ENCODE measurements at places on chromosomes 2 and 18.
A peak's percentile ranks its signal among the peaks of the same experiment; 100 is the strongest.

DNA sequence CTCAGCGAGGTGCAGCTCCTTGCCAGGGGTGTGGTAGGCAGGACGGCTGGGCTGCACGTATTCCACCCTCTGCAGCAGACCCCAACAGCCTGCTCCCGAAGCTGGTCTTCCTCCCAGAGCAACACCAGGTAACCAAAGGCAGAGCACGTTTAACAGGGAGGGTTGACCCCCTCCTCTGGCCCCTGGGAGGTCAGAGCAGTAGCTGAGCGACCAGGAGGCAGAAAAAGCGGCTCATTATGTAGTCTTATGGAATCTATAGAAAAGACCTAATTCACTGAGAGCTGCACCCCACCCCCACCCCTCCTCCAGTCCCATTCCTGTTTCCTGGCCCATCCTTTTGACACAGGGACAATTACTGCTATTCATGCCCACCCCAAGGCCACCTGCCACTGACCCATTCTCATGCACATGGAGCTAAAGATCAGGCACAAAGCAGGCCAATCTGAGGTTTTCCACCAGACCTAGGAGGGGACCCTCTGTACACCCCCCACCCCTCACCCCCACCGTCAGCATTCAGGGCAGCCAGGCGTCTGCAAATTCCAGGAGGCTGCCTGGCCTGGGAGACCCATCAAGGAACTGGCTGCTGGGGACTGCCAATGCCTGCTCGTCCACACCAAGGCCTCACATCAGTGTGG is 60.9 kb upstream of the FZD7 start:
- DNase-seq: no peak

DNA sequence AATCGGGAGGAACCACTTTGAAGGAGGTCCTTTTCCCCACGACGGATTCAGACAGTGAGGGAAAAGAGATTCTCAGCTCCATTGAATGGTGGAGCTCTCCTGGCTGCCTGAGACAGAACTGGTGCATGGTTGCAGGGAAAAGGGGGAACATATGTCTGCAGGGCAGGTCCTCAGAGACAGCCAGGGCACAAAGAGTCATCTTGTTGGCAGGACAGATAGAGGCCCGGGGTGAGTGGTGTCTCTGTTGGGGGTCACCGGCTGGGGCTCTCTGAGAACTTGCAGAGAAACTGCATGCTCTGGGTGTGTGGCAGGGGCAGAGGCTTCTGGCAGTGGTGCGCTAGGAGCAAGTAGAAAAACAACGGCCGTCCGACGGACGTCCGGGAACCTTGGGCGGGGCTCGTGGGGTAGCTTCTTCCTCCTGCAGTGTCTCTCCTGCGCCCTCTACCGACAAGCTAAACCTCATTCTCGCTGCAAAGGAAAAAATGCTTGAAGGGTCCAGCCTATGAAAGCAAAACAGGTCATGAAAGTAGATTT is 94.3 kb downstream of the CDCA7 start:
- peak; percentile 45 for DNase-seq

GRCh38 chr18:75489493-75490190 is 62.1 kb upstream of the SMIM21 start:
- no peak for DNase-seq

DNA sequence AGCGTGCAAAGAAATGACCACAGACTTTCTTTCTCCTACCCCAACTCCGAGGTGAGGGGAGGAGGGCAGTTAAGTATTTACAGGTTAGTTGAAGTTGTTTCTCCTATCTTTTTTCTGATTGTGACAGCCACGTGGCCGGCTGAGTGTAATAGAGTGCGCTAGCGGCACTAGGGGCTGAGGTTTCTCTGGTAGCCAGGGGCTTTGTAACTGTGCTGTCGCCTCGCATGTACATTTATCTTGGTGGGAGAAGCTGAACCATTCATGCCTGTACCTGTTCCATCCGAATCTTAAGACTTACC is 214.1 kb upstream of the STON1 start:
- peak; percentile 29 for DNase-seq

DNA sequence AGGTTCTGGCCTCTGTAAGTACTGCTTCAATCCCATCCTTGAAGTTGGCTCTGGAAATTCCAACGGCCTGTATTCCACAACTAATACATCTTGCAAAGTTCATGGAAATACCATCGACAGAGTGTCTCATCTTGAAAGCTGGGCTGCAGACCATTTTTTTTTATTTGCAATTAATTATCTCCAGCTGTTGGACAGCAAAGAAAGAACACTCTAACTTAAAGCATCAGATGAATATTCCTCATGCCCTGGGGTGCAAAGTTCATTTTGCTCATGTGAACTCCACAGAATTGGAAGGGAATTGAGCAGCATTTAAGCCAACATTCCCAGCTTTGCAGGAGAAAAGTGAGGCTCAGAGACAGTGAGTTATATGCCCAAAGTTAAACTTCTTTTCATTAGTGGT is 96.5 kb upstream of the PIEZO2 start:
- no peak for DNase-seq

- no peak for DNase-seq
Observed at GRCh38 chr2:39871291-39871761, 92.3 kb upstream of the THUMPD2 start.
